ENCODE measurements at places on chromosomes 6 and 20.
A peak's percentile ranks its signal among the peaks of the same experiment; 100 is the strongest.

DNA sequence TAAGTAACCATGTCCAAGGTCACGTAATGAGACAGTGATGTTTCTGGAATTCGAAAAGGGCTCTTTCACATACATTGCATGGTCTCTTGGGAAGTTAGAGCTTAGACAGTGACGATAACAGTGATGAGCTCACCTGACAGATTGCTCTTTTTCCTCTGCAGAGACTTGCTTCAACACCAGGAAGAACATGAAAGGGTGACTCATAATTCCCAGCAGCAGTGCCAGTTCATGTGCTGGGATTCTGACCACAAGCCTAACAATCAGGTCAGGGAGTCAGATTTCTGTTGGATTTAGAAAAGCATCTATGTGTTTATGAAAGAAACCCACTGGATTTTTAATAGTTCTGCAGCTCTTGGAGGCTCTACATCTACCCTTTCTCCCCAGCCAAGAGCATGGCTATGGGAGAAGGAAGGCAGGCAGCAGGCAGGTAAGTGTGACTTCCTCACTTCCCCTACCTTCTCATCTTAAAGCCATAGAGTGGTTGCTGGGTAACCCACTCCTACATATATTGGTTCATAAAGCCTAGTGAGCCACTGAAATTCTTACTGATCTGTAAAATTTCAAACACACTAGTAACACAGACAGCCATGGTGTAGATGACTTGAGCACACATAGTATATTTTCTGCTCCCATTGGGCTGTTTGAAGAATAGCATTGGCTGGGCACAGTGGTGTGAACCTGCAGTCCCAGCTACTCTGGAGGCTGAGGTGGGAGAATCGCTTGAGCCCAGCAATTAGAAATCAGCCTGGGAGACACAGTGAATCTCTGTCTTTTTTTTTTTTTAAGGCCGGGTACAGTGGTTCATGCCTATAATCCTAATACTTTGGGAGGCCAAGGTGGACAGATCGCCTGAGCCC is 44.4 kb upstream of the LOC128125822 start:
- peak; percentile 97 for DNase-seq

- no peak for DNase-seq
Measured at GRCh38 chr6:39839445-39839844, 47.3 kb downstream of the DAAM2 start.

- DNase-seq, result no peak
Measured at GRCh38 chr20:62618611-62619529, 23.4 kb upstream of the SLCO4A1 start.

DNA sequence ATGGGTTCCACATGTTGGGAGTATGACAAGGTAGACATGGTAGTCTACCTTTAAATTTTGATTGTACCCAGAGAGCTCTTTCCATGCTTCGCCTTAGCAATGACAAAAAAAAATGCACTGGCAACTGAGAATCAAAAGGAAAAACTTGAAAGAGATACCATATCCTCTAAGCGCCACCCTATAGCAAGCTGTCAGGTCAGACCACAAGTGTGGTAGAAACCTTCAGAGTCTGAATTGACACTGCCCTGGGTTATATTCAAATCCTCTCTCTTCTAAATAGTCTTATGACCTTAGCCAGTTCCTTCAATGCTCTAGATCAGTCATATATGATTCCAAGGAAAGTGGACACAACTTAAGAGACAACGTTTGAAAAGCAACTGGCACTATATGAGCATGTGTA is 45.6 kb upstream of the SMLR1 start:
- DNase-seq, result no peak

DNA sequence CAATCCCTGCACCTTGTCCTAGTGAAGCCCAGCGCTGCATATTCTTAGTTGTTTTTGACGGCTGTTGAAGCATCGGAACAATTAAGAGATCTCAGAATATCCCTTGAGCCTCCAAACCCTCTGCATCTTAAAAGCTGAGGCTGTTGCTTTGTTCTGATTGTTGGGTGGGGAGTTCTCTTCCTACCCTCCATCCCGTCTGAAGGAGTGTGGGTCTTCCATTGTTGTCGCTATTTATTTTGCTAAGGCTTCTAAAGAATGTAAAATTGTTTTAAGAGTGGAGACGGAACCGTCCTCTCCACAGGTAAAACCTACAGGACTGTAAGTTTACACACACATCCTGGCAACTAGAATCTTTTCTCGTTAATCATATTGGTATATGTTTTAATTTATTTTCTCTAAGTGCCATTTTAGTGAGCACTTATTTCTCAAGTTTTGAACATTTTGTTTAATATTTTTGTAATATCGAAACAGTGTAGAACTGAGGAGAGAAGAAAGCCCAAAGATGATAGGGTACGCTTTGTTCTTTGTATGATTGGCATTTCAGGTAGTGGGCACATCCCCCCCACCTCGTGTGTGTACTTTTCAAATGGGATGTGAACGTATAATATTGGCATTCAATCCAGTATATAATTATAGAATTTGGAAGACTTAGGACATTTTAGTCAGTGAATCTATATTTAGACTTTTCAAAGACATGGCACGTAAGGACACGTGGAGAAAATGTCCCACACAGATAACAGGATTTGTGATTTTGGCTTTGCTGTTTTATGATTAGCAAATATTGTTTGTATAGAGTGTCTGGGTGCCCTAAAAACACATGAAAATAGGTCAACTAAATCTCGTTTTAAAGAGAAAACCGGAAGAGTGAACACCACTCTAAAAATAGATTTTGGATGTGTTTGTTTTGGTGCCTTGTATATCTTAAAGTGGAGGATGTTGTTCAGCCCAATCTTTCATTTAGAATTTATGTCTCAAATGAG is 1.3 kb downstream of the RNF146 start:
- DNase-seq, result no peak

- DNase-seq, result no peak
Measured at GRCh38 chr20:58523072-58523970, 8.1 kb upstream of the APCDD1L start.

DNA sequence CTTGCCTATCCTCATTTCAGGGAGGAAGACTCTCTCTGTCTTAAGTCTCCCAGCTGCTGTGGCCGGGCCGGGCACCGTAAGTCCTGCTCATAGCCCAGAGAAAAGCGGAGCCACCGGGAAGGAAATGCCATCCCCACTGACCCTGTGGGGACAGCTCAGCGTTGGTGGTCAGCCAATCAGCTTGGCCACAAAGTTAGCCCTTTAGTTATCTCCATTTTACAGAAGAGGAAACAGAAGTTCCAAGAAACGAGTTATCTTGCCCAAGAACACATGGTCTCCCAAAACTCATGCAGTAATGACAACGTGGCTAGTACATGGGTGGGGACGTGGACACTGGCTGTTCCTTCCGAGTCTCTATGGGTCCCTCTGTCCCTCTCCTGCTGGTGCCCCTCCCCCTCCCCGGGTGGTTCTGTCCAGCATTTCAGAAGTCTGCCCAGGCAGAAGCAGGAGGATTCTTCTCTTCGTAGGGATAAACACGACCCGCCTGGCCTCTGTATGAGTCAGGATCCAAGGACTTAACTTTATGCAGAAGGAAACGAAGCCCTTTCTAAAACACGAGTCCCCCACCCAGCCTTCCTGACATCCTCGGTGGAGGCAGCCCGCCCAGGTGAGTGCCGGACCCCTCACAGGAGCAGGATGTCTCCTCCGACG is 273.8 kb downstream of the CDH4 start:
- no peak for DNase-seq

GRCh38 chr20:54219751-54220426 is 12.0 kb downstream of the PFDN4 start:
- DNase-seq, result no peak

- DNase-seq, result no peak
Measured at GRCh38 chr20:20859510-20859909, 147.1 kb upstream of the RALGAPA2 start.

DNA sequence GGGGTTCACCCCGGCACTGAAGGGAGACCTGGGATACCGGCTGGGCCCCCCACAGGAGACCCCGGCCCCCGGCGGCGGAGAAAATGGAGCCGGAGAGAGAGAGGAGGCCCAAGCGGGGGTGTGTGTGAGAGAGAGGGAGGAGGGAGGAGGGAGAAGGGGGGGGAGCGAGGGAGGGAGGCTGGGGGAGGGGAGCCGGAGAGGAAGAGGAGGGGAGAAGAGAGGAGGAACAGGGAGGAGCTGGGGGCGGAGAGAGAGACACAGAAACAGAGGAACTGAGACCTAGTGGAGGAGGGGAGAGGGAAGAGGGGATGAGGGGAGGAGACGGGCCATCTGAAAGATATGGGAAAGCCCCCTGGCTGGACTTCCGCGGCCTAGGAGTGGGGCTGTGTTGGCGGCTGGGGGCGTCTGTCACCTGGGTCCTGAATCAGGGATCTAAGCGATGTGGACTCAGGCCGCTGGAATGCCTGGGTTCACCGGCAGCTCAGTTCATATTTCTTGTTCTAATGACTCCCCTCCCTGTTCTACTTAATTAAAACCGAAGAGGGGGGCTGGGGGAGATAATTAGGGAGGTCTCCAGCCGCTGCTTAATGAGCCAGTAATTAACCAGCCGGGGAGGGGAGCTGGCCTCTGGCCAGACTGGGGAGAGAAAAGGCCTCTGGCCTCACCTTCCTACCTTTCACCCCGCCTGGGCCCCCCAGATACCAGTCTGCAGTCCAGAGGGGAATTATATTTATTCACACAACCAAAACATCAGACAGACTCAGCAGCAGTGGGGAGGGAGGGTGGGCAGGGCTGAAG is at the start of gene PBX2:
Gene PBX2, minus strand, starts transcription at position 149 of the 798 bp plus-strand sequence. CDS start 287 bp downstream, outside the sequence.
- peak; percentile 67 for DNase-seq

DNA sequence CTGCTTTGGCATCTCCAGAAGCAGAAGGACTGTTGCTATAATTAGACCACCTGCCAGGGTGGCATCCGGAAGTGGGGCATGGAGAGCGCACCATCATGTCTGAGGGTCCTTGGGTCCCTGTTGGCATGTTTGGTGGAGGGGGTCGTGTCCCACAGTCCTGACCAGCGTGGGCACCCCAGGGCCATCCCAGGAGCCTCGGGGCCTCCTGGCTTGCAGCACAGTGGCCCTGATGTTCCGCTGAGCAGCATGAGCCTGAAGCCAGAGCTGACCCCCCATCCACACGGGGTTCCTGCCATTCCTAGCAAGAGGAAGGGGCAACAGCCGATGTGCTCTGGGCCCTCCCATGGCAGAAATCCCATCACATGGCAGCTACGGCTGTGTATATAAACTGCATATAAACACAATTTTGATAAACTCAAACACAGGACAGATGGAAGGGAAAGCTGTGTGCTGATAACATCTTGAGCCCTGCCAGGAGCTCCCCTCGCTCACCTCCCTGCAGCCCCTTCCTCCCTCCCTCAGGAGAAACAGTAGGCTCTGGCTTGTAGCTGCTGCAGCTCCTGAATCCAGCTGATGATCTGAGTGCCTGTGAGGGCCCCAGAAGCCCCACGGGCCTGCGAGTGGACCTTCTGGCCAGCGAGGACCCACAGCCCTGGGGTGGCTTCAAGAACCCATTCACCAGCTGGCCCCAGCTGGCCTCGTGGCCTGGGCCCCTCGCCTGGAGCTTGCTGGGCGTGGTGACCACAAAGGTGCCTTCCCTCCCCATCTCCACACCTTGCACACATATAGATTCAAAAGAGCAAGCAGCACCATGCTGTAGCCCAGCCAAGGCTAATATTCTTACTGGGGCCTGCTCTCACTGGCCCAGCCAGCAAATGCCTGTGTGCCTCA is 321.6 kb downstream of the CDH4 start:
- no peak for DNase-seq

- no peak for DNase-seq
Measured at GRCh38 chr20:9397928-9398327, 116.5 kb upstream of the LAMP5 start.

GRCh38 chr20:15654208-15654649 is 919.0 kb downstream of the KIF16B start:
- no peak for DNase-seq

DNA sequence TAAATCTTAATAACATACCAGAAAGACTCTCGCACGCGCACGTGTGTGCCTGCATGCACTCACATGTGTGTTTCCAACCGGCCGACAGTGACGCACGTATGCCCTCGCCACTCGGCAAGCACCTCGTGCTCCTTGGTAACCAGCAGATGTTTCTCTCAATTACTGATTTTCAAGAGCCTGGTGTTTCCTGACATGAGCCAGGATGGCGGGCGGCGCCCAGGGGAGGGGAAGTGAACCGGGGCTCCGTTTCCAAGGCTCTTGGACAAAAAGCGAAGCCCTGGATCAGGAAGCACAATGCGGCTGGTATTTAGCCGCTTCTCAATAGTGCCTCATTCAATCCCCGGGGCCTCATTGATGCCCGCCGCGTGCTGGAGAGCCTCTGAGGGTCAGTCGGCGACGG is 37.7 kb downstream of the PMEPA1 start:
- DNase-seq, result no peak

DNA sequence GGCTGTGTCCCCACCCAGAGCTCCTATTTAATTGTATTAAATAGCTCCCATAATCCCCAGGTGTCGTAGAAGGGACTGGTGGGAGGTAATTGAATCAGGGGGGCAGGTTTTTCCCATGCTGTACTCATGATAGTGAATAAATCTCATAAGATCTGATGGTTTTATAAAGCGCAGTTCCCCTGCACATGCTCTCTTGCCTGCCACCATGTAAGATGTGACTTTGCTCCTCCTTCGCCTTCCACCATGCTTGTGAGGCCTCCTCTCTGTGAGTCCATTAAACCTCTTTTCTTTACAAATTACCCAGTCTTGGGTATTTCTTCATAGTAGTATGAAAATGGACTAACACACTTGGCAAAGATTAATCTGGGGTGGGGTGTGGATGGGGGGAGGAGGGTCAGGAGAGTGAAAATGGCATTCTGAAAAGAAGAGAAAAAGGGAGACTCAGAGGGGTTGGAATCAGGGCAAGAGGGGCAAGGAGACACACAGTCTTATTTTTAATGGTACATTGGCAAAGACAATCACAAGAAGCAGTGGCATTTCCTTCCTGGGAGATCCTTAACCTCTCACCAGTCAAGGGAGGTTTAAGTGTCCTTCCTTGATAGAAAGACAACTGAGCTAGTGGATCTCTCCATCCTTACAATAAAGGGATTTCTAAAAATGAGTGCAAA is 37.5 kb upstream of the NOX3 start:
- DNase-seq, result no peak

- DNase-seq, result no peak
Measured at GRCh38 chr6:85810558-85810957, 167.9 kb upstream of the SYNCRIP start.

DNA sequence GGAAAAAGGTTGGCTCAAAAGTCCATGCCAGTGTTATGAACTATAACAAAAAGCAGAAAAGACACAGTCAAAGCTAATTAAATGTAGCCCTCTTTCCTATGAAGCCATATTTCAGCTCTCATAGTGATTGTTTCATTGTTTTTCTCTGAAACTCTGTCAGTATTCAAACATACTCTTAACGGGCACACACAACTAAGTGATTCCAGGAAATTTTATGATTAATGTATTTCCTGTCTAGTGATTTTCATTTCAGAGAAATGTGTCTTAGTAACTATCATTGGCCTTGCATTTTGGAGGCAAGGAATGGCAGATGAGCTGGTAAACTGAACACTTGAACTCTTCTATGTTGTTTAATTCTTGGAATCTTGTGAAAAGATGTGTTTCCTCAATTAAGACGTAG is 68.0 kb downstream of the CLVS2 start:
- no peak for DNase-seq

DNA sequence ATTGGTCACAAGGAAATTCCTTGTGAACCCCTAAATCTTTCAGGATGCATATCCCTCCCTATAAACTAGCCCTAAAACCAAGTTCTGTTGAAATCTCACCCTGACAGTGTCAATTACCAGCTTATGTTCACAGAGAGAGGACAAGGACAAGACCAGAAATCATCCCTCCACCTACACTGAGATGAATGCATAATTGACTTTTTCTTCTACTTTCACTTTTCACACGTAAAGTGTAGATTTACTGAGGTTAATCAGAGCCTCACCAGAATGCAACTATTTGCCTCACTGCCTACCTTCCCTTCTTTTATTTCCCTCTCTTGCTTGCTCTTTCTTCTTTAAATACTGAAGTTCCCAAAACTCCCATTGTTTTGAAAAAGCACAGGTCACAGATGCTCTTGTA is 15.3 kb upstream of the NKAIN2 start:
- DNase-seq, result no peak
